ENCODE measurements at places on chromosomes 6 and 20. TPM values are rescaled to one million over a fixed set of nuclear protein-coding genes. Genes with fewer than 3 reads are reported as not detected.

The TP53TG5 gene
- not detected for total RNA-seq

The RAMACL gene
- 0.16 TPM for total RNA-seq

The ZNF311 gene
- 0.12 TPM for total RNA-seq

The TMEM151B gene
- 0.16 TPM for total RNA-seq

The FOXF2 gene
- 14.7 TPM for total RNA-seq

The FGD2 gene
- total RNA-seq: not detected

The CLVS2 gene
- total RNA-seq: 0.13 TPM

The BPIFA2 gene
- not detected for total RNA-seq

The GABRR1 gene
- not detected for total RNA-seq

The ACTL10 gene
- not detected for total RNA-seq

The HLA-DRB1 gene
- total RNA-seq: not detected

The SPATS1 gene
- not detected for total RNA-seq

The TAGAP gene
- total RNA-seq: not detected

The GJA1 gene
- total RNA-seq: 62.2 TPM

The MAD2L1BP gene
- 34.8 TPM for total RNA-seq

The SAMD5 gene
- total RNA-seq: 0.39 TPM

The ECT2L gene
- not detected for total RNA-seq

The SNAP25 gene
- 18.4 TPM for total RNA-seq

The TBC1D32 gene
- 0.74 TPM for total RNA-seq

The C4B gene
- total RNA-seq: 0.58 TPM
